Cardiac fibroblast (primary cell): ENCODE measurements at places on chromosomes 2 and 18.

DNA sequence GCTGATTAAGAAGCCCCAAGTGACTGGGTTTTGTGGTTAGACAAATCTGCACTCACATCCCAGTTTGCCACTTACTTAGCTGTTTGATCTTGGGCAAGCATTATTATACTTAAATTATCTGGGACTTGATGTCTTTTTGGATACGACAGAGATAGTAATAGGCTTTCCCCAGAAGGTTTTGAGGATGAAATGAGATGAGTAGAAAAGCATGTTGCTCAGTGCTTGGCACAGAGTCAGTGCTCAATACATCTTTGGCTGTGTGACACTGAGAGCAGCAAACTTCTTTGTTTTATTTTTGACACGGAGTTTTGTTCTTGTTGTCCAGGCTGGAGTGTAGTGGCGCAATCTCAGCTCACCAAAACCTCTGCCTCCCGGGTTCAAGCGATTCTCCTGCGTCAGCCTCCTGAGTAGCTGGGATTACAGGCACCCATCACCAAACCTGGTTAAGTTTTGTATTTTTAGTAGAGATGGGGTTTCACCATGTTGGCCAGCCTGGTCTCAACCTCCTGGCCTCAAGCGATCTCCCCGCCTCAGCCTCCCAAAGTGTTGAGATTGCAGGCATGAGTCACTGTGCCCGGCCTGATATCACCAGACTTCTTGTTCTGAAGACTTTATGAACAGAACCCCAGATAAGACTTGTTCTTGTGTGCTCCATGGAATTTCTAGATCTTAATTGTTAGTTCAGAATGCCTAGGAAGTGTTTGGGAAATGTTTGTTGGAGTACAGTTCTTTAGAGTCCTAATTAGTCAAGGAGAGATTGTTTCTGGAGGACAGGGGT is 521.2 kb downstream of the SLC4A3 start:
- DNase-seq = peak; percentile 50

- no peak for DNase-seq
Measured at GRCh38 chr2:23584054-23584745, 199.2 kb downstream of the KLHL29 start.

GRCh38 chr2:240164586-240164985 is 24.1 kb upstream of the OTOS start:
- no peak for DNase-seq

DNA sequence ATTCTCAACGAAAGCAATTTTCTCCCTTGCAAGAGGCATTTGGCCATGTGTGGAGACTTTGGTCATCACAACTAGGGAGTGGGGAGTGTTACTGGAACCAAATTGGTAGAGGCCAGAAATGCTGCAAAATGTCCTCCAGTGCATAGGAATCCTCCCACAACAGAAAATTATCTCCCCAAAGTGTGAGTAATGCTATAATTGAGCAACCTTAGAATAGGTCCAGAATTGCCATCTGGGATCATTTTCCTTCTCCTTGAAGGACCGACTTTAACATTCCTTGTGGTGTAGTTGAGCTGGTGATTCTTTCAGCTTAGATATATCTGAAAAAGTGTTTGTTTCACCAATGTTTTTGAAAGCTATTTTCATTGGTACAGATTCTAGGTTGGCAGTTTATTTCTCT is 111.2 kb upstream of the SMIM21 start:
- DNase-seq = peak; percentile 82

- no peak for DNase-seq
Measured at GRCh38 chr2:219477179-219477578, 21.5 kb upstream of the GMPPA start.

GRCh38 chr18:74333091-74333490 is 17.5 kb downstream of the C18orf63 start:
- peak; percentile 45 for DNase-seq

- peak; percentile 66 for DNase-seq
Measured at GRCh38 chr18:55384551-55385275, 203.3 kb downstream of the TCF4 start.

GRCh38 chr2:24048769-24049484 is 614 bp upstream of the FKBP1B start:
- DNase-seq = no peak

GRCh38 chr2:2028041-2028440 is 283.7 kb upstream of the PXDN start:
- no peak for DNase-seq

- DNase-seq = peak; percentile 10
Measured at GRCh38 chr2:160061944-160062291, 497 bp downstream of the PLA2R1 start.

DNA sequence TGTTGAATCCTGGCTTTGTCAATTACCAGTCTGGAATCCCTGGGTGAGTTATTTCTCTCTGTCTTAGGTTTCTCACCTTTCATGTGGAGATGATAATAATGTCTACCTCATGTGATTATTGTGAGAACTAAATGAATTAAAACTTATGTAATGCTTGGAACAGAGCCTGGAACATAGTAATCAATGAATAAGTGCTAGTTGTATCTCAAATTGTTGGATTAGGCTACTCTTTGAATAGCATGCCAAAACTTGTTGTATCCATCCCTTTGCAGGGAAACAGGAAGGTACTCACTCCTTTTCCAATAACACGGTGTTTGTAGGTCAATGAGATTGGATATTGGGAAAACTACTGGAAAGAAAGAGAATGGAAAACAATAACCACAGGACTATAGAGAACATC is 796.6 kb upstream of the ZEB2 start:
- no peak for DNase-seq

GRCh38 chr2:76318848-76319360 is 608.2 kb upstream of the GCFC2 start:
- DNase-seq = no peak

- DNase-seq = no peak
Measured at GRCh38 chr2:11985817-11986566, 239.6 kb downstream of the LPIN1 start.

GRCh38 chr2:24354957-24355356 is 5.4 kb downstream of the ITSN2 start:
- no peak for DNase-seq

DNA sequence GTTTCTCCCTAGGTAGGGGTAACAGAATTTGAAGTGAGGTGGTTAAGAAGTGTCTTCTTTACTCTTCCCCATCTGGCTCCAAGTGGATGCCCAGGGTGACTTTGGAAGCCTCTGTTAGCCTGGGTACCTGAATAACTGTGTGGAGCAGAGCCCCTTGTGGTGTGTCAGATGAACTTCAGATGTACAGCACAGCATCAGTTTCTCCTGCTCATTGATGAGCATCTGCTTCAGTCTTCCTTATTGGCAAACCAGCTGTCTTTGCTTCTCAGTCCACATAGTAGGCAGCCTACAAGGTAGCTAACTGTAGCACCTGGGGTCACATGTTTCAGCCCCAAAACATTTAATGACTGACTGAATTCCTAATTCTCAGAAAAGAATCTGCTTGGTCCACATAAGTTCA is 56.2 kb upstream of the ATP8B1 start:
- DNase-seq = peak; percentile 54

DNA sequence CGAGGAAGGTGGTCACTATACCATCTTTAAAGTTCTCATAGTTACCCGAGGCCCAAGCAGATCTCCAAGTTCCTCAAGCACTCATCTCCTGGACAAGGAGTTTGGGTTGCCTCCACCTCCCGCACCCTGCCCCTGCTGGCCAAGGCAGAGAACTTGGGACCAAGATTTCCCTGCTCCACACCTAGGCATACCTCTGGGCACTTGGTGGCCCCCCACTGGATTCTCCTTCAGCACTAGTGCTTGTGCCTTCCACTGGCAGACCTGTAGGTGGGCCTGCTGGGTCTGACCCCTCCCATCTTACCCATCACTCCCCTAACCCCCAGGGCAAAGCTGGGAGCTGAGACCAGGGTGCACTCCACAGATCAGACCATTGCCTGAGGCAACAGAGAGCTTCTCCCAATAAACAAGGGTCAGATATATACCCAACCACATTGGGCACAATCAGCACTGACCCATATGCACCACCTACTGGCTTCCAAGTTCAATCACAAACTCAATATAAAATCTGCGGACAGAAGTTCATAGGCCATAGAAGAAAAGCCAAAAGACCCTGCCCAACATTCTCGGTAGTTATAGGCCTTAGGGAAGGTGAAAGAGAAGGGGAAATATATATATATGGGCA is 244.2 kb downstream of the EXOC6B start:
- DNase-seq = no peak

DNA sequence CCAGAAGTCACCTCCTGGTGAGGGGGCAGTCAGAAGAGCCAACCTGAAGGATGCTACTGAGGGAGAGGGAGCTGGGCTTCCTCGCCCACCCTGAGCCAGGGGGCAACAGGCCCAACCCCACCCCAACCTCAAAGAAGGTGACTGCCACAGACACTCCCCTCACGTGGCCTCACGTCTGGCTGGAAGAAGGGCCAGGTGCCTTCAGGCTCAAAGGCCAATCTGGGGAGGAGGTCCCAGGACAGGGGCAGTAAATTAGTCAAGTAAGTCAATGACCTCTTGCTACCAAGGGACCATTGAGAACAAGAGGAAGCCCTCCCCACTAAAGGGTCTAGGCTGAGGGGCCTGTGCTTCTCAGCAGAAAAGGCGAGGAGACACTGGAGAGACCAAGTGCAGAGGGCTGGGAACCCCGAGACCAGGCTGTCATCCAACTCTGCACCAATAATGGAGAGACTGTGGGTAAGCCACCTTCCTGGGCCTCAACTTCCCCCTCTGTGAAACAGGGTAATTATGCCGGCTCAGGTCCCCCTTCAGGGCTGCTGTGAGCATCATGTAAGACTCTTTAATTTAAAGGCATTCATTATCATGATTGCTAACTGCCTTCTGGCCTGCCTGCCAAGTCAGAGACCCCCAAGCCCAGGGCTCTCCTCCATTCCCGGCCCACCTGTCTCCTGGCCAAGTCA is 20.2 kb upstream of the TNS1 start:
- DNase-seq = no peak

DNA sequence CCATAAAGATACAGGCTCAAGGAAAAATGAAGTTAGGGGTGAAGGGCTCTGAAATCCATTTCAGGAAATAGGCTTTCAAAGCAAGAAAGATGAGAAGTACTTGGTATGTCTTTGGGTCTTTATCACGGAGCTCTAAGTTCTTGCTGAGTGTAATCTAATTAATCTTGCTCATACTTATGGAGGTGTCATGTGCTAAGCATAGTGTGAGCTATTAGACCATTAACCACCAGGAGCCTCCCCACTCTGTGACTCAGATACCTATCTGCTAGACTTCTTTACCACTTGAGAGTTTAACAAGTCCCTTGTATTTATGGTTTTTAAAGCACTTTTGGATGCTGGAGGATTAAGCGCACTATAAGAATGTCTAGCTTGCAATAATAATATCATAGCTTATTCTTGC is 678.7 kb downstream of the EPHA4 start:
- no peak for DNase-seq

DNA sequence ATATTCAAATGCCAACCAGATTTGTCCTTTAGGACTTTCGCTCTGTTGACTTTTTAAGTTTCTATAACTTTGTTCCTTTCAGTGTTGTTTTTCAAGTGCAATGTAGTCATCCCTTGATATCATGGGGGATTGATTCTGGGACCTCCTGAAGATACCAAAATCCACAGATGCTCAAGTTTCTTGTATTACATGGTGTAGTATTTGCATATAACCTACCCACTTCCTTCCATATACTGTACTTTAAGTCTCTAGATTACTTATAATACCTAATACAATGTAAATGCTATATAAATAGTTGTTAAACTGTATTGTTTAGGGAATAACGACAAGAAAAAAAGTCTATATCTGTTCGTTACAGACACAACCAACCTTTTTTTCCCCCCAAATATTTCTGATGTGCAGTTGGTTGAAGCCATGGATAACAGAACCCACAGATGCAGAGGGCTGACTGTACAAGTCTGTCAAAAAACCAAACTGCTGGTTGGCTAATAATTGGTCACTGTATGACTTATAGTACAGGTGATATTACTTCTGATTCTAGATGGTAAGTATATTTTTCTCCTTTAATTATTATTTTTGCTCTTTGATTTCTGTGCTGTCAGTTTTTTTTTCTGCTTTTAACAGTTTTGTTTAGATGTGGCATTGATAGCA is 201.7 kb upstream of the STON1 start:
- DNase-seq = no peak

DNA sequence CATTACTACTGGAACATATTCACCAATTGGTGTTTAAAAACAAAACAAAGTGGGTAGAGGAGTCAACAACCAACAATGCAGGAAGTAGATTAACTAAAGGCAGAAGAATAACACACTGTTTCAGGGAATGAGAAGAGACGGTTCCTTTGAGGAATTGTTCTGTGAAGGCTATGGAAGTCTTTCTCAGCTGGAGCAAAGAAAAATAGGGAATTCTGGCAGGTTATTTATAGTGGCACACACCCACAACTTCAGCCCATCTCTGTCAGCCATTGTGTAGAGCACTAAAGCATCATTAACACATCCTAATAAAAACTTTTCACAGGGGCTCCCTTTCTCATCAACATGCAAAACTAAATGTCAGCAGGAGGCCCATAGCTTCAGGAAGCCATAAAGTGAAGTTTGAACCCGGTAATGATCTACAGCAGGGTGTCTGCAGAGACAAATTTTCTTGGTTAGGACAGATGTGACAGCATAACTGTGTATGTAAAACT is 113.6 kb downstream of the CDH2 start:
- peak; percentile 82 for DNase-seq

DNA sequence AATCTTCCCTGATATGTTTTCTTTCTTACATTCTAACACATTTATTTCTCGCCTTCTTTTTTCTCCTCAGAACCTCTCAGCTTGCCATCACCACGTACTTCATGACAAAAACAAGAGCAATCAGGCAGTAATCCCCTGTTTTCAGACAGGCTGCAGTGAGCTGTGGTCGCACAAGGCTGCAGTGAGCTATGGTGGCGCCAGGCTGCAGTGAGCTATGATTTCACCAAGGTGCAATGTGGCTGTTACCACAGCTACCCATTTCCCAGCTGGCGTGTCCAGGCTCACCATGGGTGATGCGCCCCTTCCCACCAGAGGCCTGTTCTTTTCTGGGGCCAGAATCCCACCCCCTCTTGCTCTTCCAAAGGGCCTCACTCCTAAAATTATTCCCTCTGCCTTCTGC is 25.8 kb downstream of the TCF23 start:
- no peak for DNase-seq

GRCh38 chr2:180077295-180077906 is 70.3 kb upstream of the CWC22 start:
- DNase-seq = peak; percentile 54

DNA sequence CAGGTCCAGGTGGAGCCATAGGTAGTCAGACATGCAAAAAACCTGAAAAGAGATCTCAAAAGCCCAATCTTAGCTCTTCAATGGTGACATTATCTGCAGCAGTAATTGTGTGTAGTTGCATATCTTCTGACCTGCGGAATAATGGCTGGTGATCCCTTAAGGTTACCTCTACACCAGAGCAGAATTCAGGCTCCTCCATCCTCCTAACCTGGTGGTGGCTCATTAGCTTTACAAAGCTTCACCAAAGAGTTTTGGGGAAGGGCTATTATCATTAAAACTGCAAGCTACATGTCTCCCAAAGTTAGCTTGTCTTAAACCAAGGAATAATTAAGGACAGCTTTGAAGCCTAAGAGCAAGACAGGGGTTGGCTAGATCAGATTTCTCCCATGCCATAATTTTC is 42.6 kb upstream of the CHST9 start:
- DNase-seq = no peak

DNA sequence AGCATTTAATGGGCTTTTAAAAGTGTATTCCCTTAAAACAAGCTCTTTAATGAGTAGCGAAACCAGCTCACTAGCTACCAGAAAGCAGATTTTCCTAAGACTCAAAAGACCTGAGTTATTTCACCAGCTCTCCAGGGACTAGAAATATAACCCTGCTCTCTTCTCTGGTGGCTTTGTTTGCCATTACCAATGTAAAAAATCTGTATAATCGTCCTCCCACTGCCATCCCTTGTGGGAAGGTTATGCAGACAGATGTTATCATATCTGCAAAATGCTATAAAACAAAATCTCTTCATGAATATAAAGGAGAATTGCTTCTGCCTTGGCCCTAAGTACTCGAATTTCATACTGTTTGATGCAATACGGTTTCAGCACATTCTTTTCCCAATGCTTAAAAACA is 335.2 kb downstream of the NUP35 start:
- no peak for DNase-seq
